Renal cortex interstitium (tissue), 15 donors: ENCODE measurements at places on chromosomes 2 and 18. TPM values are rescaled to one million over a fixed set of nuclear protein-coding genes. Genes with fewer than 3 reads are reported as not detected.

The CPO gene
- 1.6 TPM for polyA plus RNA-seq

The SLC30A3 gene
- 9.2 TPM for polyA plus RNA-seq

The CDK5R2 gene
- polyA plus RNA-seq = not detected

The TNFAIP6 gene
- 2.3 TPM for polyA plus RNA-seq

The REG3A gene
- not detected for polyA plus RNA-seq

DNA sequence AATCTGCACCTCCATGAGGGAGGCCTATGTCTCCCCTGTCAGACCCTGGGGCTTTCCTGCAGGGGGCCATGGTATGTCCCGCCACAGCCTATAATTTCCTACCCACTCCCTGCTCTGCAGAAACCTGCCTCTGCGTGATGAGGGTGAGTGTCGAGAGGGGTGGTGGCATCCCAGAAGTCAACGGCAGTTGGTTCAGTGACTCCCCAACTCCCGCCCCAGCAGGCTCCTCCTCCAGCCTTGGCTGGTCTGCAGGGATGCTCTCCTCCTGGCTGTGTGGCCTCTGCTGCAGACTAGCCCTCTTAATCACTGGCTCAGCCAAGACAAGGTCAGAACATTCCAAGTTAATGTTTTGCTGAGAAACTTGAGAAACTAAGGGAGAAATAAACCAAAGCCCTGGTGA, 13.3 kb downstream of the CELF4 start:
- no peak for DNase-seq

- no peak for DNase-seq
Measured at GRCh38 chr2:10393640-10393982, 54.5 kb downstream of the ODC1 start.

- no peak for DNase-seq
Measured at GRCh38 chr2:3079466-3079865, 298.2 kb downstream of the EIPR1 start.

- DNase-seq = no peak
Measured at GRCh38 chr18:24220318-24220688, 81.4 kb downstream of the CABYR start.

DNA sequence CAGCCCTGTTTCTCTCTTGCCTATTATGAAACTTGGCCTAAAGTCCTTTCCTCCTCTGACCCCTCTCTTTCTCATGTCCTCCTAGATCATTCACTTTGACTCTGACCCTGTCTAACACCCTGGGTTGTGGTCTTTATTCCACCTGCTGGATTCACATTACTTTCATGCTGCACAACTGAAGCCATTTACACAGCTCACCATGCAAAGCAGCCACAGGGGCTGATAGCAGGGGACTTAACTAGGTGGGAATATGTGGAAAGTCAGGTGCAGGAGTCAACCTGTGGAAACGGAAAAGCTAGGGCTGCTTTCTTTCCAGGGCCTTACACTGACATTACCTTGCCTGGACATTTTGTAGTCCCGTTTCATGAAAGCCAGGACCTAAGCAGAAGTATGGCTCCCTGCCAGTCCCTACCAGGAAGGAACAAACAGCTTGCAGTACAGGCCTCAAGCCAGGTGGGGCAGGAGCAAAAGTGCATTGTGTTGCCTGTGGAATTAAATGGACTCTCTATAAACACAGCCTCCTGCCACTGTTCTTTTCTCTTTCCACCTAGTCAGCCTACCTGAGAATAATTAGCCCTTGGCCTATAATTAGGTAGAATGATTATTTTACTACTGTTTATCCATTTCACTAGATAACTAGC, 11.8 kb downstream of the MAPRE3 start:
- DNase-seq = no peak

DNA sequence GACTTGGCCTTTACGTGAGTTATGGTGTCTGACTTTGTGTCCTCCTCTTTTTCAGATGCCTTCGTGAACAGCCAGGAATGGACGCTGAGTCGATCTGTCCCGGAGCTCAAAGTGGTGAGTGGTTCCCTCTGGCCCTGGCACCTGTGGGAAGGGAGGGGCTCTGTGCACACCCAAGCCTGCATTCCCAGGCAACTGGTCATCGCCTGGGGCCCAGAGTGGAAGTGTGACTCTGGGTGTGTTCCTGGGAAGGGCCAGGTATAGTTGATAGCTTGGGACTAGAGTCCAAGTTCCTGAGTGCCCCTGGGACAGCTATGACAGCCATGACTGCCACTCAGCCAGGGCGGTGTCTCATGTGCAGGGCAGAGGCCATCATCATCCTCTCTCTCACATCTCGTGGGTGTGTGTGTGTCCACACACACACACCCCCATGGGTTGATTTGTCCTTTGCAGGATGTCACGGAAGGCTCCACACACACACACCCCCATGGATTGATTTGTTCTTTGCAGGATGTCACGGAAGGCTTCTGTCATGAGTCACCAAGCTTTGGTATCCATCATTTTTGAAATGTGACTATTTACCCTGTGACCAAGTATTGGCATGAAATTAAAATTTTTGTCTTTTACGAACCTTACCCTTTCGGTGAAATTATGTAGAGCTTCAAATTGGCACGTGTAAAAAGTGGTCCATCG, 215.4 kb downstream of the AGAP1 start:
- DNase-seq = no peak

- no peak for DNase-seq
Measured at GRCh38 chr18:32289483-32290075, 99.7 kb downstream of the MEP1B start.

DNA sequence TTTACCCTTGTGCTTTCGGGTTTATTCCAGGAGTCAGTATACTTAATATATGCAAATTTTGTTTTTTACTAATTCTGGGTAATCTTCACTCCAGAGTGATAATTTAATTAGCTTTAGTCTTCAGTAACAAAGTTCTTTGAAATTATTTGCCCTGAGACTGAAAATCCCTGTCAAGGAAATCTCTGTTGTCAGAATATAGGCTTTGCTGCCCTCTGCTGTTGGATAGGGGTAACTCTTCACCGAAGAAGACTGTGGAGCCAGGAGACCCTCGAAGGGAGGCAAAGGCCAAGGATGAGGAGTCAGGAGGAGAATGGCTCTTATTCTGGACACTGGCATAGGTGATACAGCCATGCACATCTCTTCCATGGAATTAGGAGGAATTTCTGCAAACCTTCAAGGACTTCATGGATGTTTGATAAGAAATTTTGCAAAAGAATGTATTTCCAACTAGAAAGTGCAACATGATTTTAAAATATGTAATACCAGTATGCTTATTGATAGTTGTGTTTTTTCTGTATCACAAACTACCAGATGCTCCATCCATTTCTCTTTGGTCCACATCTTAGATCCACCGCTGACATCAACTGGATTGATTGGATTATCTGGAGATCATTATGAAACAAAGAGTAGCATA, 182.3 kb downstream of the RDH14 start:
- no peak for DNase-seq

DNA sequence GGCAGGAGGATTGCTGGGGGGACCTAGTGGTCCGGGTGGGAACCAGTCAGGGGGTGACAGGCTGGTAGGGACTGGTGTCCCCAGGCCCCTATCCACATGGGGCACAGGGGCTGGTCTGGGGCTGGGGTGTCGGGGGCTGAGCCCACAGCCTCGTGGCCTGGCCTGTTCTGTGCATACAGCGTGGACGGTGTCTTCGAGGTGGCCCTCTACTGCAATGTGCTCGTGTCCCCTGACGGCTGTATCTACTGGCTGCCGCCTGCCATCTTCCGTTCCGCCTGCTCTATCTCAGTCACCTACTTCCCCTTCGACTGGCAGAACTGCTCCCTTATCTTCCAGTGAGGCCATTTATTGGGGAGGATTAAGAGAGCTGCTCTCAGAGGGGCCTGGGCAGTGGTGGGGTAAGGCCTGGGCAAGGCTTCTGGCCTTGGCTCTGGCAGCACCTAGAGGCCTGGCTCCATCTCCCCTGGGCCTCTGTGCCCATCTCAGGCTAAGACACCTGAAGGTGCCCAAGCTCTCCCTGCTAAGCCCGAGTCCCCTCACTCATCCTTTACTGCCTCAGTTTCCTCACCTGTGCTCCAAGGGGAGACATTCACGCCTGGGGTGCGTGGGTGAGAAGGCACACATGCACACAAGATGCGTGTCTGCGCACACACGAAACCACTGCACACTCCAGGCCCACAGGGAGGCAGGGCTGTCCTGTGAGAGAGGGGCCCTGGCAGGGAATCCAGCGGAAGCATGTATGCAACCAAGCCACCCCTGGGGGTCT, 1.9 kb downstream of the CHRNG start:
- no peak for DNase-seq

DNA sequence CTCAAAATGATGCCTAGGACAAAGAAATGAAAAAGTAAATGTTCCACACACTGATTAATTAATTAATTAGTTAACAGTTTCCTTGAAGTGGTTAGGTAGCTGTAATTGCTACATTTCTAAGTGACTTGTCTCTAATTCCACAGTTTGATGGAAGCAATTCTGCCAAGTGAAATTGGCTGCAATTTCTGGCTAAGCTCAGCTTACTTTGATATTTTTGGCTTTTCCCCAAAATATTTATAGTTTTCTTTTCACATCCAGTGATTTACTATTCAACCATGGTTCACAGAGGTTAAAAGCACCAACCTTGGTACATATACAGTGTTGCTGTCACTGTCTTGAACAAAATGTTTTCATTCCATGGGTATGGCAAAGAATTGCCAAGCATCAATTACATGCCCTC, 459.5 kb upstream of the CDH20 start:
- no peak for DNase-seq
